ENCODE measurements at places on chromosomes 4 and X.
A peak's percentile ranks its signal among the peaks of the same experiment; 100 is the strongest.

- no peak for DNase-seq
Measured at GRCh38 chr4:38130884-38131283, 170.7 kb downstream of the PTTG2 start.

GRCh38 chr4:93480452-93480851 lies 348.1 kb upstream of the ATOH1 start:
- DNase-seq = no peak

DNA sequence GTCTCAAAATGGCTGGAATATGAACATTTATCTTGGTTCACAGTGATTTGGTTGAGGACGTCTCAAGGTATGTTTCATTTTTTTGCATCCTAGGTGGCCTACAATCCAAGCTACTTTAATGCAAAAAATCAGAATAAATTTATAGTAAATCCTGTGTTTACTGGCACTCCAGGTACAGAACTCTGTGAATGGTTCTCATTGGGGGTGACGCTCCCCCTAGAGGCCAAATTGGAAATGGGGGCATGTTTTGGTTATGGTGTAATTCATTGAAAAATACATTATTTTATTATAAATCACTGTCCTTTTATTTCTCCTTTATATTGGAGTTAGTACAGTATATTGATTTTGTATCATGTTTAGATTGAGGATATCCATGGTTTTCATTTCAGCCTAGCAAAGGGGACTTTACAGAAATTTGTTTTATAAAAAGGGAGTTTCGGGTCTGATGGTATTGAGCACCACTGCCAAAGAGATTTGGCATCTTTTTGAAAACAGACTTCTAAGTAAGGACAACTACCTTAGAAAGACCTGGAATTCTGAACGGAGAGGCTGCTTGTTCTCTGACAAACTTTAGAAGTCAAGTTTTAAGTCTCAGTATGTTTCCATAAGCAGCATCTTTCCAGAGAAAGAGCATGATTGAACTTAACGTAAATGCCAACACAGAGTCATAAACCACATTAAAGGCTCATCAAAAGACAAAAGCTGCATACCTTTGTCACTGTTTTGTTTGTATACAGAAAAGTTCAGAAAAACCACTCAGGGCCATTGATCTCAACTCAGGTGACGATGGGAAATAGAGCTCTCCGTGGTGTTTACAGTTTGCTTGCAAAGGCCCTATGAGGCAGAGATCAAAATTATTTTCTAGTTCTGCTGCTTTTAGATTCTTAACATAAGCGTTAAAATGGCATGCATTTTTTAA lies 19.4 kb downstream of the MTM1 start:
- DNase-seq = peak; percentile 46

GRCh38 chrX:126985981-126986380 lies 166.5 kb downstream of the PRR32 start:
- no peak for DNase-seq

GRCh38 chr4:26307037-26307800 lies 13.6 kb upstream of the RBPJ start:
- no peak for DNase-seq

GRCh38 chrX:25007059-25008053 lies 8.4 kb downstream of the ARX start:
- DNase-seq = no peak

DNA sequence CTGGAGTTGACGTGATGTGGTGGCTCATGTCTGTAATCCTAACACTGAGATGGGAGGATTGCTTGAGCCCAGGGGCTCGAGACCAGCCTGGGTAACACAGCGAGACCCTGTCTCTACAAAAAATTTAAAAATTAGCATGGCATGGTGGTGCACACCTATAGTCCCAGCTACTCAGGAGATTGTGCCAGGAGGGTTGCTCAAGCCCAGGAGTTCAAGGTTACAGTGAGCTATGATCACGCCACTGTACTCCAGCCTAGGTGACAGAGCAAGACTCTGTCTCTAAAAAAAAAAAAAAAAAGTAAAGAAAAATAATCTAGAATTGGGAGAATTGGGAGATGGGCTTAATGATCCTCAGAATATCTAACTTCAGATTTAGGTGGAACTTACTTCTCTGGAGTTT lies 51.1 kb downstream of the MSN start:
- no peak for DNase-seq

GRCh38 chrX:41887691-41888090 lies 35.7 kb downstream of the CASK start:
- no peak for DNase-seq

GRCh38 chr4:101857176-101857575 lies 66.6 kb downstream of the BANK1 start:
- DNase-seq = no peak

DNA sequence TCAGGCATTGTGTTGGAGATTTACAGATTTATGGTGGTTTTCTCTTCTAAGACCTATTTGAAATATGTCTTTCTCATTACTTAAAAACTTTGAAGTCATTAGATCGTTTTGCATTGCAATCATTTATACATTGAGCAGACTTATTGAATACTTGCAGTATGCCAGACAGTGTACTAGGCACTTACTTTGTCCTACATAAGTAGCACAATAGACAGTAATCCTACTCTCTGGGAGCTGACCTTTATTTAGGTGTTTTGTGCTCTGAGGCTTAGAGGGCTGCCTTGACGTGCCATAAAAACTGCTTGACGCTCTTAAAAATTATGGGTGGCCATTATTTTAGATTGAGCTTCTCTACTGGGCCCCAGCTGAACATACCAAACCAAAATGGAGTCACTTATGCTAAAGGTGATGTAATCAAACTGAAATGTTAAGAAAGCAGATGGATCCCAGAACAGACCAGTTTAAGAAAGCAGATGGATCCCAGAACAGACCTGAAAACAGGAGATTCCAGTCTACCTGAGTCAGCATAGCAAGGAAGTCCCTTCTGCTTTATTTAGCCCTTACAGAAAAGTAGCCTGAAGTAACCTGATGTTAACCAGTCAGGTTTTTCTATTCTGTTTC lies 42.4 kb downstream of the PTTG2 start:
- DNase-seq = no peak

DNA sequence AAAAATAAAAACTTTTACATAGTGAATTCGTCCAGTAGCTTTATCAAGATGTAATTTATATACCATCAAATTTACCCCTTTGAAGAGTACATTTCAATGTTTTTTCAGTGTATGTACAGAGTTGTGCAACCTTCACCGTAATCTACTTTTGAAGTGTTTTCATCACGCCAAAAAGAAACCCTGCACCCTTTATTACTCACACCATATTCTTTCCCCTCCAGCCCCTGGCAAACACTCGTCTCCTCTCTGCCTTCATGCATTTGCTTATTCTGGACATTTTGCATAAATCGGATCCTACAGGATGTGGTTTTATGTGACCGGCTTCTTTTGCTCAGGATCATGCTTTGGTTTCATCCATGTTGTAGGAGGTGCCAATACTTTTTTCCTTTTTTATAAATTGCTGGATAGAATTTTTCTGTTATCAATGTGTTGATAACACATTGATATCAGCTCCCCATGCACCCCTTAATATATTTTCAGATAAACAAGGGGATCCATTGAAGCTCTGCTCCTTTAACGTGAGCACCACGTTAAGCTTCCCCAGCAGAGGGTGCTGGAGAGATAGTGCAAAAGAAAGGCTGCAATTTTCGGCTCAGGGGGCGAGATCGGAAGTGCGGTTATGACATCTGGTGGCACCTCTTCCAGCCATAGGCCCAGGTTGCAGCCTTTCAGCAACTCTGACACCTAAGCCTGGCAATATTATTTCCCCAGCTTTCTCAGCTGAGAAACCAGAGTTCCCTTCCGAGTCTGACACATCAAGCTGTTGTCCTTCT lies 100.1 kb upstream of the VCX3B start:
- DNase-seq = no peak

GRCh38 chr4:110096405-110096804 lies 102.0 kb downstream of the ELOVL6 start:
- no peak for DNase-seq

DNA sequence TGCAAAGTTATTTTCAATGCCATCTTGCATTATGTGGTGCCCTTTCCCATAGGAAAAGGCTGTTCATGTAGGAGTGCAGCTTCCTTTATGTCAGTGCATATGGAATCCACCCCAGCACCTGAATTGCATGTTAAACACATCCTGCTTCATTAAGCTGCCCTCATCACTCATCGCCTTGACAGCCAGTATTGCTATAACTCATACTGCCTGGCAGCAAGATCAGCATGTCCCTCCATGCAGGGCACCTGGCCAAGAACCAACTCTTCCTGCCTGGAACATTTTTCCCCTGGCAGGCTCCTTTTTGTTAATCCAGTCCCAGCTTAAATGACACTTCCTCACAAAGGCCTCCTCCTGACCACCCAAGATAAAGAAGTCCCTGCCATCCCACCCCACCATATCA lies 23.5 kb upstream of the CA5B start:
- DNase-seq = no peak

- DNase-seq = no peak
Measured at GRCh38 chr4:94447754-94448411, 3.9 kb upstream of the PDLIM5 start.

GRCh38 chr4:5361968-5362367 lies 310.7 kb downstream of the STK32B start:
- DNase-seq = peak; percentile 24

Data from fibroblast of the aortic adventitia (primary cell).